ENCODE measurements at places on chromosomes 6 and 20. TPM values are rescaled to one million over a fixed set of nuclear protein-coding genes. Genes with fewer than 3 reads are reported as not detected.

RNF5 gene
- 57.1 TPM for total RNA-seq

TREM1 gene
- not detected for total RNA-seq

TSHZ2 gene
- total RNA-seq, result 4.0 TPM

IRF4 gene
- total RNA-seq, result not detected

ACTL10 gene
- total RNA-seq, result 1.3 TPM

- no peak for DNase-seq
These were observed 29.9 kb downstream of the FRK start for GRCh38 chr6:116030770-116031169.

GRCh38 chr6:129253727-129254126 lies 370.8 kb downstream of the LAMA2 start:
- no peak for DNase-seq

DNA sequence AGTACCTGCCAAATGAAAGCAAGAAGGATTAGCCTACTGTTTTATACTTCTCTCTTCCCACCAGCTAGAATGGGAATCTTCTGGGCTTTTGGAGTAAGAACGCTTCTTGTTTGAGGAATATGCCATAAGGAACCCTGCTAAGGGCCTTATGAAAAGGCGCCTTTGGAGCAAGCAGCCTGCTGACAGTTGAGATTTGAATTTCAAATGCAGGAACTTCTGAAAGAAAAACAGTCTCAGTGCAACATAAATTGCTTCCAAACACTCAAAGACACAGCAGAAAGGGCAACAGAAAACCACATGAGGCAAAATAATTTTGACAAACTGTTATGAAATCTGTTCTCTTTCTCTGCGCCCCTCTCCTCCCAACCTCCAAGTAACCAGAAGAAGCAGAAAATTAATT lies 149.4 kb upstream of the B3GAT2 start:
- no peak for DNase-seq

DNA sequence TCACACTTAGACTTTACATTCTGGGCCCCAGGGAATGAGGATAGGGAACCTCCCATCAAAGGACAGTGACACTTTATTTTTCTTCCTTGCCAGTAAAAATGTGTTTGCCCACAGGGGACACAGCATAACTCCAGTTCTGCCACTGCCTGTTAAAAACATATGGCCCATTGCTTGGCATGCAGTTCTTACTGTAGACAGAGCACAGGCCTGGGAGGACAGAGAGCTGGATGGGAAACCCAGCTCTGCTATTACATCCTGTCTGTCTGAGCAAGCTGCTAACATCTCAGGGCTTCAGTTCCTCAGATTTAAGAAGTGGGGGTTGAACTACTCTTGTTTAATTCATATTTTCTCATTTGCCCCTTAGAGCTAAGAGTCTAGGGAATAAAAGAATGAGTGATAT lies 120.2 kb downstream of the AKAP7 start:
- no peak for DNase-seq
